Cerebellar cortex (tissue), 1 donor: ENCODE measurements at places on chromosomes 4 and X.

GRCh38 chr4:48687313-48688051, 92.6 kb downstream of the FRYL start:
- no peak for DNase-seq

DNA sequence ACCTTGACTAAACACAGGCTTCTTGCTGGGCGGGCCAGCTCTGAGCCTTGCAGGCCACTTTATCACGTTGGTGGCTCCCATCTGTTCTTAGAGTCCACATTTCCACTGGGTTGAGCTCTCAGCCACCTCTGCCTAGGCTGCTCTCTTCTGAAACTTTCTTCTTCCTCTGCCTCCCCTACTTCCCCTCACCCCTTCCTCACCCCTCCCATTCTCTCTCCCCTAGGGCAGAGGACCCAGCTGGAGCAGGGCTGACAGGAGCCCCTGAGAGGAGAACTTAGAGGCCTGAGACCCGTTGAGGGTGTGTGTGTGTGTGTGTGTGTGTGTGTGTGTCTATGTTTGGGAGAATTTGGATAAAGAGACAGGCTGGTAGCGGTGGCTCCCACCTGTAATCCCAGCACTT, 19.9 kb upstream of the TMSB4X start:
- no peak for DNase-seq

DNA sequence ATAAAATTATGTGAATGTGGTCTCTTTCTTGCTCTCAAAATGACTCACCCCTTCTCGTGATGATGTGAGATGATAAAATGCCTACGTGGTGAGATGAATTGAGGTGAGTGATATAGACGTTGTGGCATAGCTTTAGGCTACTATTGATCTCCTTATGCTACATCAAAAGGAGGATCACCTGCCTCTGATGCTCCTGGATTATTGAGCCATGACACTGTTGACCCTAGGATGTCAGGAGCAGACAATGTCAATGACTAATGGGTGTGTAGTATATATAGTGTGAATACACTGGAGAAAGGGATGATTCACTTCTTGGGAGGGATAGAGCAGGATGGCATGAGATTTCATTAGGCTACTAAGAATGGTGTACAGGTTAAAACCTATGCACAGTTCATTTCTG, 210.7 kb upstream of the PRPS2 start:
- no peak for DNase-seq

- DNase-seq, result no peak
Observed at GRCh38 chr4:65502131-65502701, 168.1 kb downstream of the EPHA5 start.

GRCh38 chr4:185638548-185639301, 103.4 kb upstream of the PDLIM3 start:
- no peak for DNase-seq

DNA sequence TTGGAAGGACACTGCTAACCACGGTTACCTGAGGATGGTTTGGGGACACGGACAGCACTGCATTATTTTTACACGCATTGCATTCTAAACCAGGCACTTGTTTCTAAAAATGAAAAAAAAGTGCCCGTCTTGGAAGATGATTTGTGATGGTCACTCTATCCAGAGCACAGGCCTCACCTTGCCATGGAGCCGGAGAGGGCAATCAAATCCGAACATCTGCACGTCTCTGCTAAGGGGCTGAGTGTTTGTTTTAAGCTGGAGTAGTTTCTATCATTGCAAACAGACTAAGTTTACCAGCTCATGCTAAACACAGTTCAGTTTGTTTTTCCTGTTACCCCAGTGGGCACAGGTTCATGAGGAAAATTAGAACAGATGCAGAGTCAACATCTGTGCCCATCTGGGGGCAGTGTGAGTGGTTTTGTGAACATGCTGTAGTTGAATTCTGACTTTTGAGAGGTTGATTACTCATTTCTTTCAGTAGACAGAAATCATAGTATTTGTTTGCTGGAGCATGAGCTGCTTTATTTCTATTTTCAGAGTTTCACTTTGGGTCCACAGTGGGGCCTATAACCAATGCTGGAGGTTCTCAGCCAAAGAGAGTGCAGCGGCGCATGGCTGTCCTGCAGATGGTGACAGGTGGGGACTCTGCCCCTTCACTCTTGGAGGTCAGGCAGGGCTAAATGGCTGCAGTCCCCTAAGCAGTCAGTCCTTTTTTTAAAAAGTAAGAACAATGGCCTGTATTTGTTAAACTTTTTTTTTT, 65.4 kb upstream of the ENPP6 start:
- no peak for DNase-seq

DNA sequence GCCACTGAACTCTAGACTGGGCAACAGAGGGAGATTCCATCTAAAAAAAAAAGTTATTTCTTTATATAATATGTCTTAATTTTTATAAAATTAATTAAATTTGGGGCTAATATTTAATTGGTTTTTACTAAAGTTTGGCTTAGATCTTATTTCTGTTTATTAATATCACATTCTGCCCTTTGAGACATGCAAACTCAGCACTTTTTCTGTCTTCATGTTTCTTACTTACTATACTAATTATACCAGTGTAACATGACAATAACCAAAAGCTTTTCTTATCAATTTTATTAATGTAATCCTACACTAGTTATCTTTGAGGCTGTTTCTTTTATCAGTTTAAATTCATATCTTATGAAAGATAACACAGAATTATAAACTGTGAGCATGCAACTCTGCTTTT, 475.9 kb upstream of the GRID2 start:
- no peak for DNase-seq

DNA sequence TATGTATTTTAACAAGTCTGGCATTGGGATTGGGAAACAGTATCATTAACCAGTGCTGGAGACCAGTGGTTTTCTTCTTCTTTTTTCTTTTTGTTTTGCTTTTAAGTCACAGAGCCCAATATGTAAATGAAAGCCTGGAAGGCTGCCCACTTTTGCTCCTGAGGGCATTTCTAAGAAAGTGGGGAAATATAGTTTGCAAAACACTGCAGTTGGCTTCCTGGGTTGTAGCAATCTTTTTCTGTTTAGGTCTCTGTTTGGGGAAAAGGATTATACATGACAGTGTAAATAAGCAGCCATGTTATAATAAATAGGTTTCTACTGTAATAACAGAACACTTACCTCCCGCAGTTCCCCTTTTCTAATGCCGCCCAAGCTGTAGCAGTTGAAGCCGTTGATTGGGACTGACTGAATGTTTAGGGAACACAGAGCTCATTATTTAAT, 105.5 kb downstream of the TMEM164 start:
- no peak for DNase-seq

DNA sequence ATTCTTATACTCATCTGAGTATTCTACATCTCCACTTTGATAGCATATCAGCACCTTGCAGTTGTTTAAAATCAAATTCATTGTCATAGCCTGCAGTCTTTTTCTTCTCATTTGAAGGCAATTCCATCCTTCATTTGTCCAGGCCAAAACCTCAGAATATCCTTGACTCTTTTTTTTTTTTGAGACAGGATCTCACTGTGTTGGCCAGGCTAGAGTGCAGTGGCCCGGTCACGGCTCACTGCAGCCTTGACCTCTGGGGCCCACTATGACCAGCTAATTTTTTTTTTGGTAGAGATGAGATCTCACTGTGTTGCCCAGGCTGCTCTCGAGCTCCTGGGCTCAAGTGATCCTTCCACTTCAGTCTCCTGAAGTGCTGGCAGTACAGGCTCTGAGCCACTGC, 2.6 kb downstream of the MRPL1 start:
- DNase-seq, result no peak

DNA sequence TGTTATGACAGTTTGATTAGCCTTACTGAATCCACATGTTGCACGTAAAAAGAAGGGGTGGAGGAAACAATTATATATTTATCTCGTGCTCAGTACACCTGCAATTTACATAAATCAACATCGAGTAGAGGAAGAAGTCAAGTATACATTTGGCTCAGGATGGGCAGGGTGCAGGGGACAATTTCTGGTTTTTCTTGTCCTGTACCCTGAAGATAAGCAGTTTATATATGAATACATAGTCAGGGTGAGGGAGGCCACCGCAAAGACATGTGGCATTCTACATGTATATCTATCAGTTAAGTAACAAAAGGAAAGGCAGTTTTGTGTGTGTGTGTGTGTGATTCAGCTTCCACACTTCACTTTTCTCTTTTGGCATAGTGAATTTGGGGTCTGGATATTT, 11.1 kb upstream of the EREG start:
- DNase-seq, result no peak

DNA sequence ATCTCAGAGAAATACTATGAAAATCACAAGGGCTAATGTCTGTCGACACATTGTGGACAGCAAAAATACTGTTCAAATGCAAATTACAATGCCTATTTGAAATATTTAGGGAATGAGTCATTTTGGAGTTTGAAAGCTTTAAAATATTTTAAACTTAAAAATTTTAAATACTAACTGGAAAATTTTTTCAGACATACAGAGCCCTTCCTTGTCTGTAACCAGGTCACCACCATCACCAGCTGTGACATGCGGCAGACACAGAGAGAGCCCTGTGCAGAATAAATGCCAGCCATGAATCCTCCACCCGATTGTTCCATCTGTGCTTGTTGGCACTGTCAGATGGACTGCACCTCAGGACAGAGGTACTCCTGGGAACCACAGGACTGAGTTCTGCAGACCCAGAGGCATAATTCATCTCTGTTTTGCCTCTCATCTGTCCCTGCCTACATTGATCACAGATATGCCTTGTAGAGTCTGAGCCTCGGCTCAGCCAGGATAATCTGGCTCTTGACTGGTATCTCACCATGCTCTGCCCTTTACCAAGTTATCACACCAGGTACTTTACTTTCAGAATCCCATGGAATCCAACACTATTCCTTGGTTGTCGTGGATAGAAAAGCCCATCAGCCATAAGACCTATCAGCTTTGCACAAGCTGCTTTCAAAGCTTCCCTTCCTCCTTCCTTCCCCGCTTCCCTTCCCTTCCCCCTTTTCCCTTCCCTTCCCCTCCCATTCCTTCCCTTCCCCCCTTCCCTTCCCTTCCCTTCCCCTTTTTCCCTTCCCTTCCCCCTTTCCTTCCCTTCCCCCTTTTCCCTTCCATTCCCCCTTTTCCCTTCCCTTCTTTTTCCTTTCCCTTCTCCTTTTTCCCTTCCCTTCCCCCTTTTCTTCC, 67.2 kb downstream of the TBC1D9 start:
- peak; percentile 92 for DNase-seq

DNA sequence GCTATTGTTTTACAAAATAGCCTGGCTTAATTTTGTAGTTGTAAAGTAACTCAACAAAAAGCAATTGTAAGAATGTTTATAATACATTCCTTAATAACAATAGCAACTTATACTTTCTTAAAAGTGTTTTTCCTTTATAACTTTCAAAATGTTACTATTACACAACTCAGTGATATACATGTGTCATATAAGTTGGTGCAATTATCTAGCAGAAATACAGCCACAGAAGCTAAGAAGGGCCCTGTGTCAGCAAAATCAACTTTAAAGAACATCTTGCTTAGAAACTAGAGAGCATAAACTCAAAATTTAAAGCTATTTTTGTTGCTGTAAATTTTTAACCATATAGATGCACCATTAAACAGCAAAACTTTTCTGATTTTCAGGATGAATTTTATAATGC, 41.4 kb upstream of the MAB21L2 start:
- no peak for DNase-seq

GRCh38 chrX:57232658-57233360, 53.7 kb upstream of the FAAH2 start:
- no peak for DNase-seq

DNA sequence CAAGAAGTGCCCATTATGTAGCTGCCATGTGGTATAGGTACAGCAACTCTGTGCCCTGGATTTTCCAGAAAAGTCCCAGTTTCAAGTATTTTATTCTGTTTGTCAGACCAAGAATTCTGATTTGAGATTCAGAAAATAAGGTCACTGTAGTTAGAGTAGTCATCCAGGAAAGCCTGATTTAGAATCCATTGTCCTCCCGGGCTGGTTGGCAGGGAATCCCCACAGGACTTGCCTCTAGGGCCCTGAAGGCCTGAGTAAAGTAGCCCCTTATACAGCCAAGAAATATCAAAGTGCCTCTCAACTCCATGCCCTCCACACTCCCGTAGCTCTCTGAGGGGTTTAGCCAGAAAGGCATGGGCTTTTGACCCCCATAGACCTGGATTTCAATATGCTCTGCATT, 36.3 kb downstream of the RTL5 start:
- no peak for DNase-seq

DNA sequence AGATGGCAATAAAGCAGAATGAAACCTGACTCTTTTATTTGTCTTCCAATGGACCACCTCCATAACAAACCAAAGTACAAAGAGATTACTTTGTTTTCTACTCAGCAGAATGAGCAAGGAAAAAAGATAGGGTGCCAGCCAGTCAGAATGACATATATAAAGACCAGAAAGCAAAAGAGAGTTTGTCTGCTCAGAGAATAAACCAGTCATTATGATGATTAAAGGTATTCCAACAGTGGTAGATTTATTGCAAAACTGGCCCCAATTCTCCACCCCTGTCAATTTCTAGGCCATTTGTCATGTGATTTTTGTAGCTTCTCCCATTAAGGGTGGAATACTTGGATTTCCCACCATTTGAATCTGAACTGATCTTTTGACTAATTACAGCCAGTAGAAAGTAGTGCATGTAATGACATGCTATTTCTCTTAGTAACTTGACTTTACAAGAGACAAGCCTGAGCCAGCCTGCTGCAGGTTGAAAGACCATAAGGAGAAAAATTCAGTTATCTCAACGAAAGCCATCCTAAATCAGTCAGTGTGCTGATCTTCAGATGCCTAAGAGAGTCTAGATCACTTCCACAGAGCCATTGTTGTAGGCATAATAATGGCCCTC, 203.1 kb downstream of the EPHA5 start:
- DNase-seq, result no peak

- DNase-seq, result no peak
Observed at GRCh38 chr4:102687373-102687981, 73.3 kb downstream of the MANBA start.

DNA sequence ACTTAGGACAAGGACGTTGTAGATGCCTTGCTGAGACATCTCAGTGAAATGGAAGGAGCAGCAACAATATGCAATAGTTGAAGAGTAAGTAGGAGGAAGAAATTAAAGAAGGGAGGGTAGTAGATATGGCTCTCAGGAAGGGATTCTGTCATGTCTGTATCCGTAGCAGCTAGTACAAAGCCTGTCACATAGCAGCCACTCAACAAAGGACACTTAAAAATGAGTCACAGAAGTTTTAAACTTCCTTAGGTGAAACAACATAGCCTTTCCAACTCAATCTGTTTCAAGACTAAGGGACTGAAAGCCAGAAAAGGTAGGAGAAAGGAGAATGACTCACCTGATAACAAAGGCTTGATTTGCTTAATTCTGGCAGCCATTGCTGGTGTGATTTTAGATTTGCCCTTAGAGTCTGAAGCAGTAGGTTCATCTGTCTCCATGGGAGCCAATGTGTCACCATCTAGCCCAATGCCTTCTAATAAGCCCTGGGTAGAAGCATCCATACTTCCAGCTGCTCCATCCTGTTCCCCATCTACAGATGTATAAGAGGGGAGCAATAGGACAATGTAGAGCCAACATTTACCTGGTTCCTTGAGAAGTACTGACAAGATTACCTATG, 86.6 kb downstream of the HUWE1 start:
- DNase-seq, result no peak

DNA sequence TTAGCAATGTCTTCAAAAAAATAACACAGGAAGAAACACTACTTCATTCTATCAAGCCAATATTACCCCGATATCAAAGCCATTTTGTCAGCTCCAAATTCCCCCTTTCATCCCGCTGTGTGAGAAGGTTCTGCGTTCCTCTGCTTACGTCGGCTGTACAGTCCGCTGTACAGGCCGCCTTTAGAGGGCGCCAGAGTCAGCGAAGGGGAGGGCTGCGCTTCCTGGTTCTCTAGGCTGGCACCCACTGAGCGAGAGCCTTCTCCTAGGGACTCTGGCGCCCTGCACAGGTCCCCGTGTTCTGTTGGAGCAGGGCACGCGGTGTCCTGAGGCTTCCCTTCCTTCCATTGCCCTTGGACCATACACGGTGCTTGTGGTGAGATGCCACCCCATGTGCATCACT, 25.3 kb upstream of the CT45A1 start:
- peak; percentile 5 for DNase-seq
